ENCODE measurements at places on chromosomes 1 and 21.
A peak's percentile ranks its signal among the peaks of the same experiment; 100 is the strongest.

GRCh38 chr1:118783095-118783758 is 204.9 kb downstream of the TBX15 start:
- peak; percentile 15 for DNase-seq

- DNase-seq: no peak
Observed at GRCh38 chr1:160021376-160022074, 10.3 kb downstream of the PIGM start.

- no peak for DNase-seq
Observed at GRCh38 chr1:58659516-58659915, 40.3 kb downstream of the MYSM1 start.

DNA sequence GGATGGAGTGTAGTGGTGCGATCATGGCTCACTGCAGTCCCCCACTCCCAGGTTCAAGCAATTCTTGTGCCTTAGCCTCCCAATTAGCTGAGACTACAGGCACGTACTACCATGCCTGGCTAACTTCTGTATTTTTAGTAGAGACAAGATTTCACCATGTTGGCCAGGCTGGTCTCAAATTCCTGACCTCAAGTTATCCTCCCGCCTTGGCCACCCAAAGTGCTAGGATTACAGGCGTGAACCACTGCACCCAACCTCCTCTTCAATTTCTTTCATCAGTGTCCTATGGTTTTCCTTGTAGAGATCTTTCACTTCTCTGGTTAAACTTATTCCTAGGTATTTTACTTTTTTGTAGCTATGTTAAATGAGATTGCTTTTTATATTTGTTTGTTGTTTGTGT is 10.7 kb upstream of the MAST2 start:
- DNase-seq: no peak

DNA sequence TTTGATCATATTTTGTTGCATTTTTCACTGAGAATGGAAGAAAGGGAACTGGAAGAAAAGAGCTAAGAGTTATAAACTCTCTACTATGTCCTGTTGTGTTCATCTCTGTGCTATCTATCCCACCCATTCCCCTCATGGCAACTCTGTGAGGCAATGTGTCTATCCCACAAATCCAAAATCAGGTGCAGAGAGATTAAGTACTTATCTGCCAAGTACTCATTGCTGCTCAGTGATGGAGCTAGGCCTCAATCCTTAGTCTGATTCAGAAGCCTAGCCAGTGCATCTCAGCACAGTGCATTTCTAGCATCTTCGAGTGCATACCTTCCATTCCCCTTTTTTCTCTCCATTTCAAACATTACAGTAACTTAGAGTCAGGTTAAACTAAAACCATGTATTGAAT is 270.6 kb downstream of the TPR start:
- no peak for DNase-seq

GRCh38 chr1:26608895-26609294 is 79.3 kb downstream of the RPS6KA1 start:
- DNase-seq: no peak

- no peak for DNase-seq
Observed at GRCh38 chr1:23394181-23394580, 24.5 kb upstream of the ZNF436 start.

GRCh38 chr1:31769720-31770390 is 5.7 kb upstream of the ADGRB2 start:
- peak; percentile 75 for DNase-seq

- DNase-seq: peak; percentile 66
Observed at GRCh38 chr1:203362720-203363025, 11.8 kb upstream of the FMOD start.

DNA sequence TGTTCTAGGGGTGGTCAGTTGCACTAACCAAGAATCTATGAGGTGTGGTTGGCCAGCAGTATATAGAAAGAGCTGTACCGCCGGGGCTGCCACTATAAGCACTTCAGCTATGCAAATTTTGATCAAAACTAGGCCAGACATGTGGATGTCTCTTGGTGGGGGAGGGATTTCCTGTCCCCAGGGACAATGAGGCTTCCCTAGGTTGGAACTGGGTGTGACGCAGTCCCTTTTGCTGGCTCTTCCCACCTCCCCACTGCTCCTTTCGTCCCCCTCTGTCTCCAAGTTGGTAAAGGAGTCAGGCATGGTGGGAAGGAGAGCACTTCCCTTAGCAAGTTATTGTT is 13.6 kb downstream of the SDCCAG8 start:
- DNase-seq: no peak

DNA sequence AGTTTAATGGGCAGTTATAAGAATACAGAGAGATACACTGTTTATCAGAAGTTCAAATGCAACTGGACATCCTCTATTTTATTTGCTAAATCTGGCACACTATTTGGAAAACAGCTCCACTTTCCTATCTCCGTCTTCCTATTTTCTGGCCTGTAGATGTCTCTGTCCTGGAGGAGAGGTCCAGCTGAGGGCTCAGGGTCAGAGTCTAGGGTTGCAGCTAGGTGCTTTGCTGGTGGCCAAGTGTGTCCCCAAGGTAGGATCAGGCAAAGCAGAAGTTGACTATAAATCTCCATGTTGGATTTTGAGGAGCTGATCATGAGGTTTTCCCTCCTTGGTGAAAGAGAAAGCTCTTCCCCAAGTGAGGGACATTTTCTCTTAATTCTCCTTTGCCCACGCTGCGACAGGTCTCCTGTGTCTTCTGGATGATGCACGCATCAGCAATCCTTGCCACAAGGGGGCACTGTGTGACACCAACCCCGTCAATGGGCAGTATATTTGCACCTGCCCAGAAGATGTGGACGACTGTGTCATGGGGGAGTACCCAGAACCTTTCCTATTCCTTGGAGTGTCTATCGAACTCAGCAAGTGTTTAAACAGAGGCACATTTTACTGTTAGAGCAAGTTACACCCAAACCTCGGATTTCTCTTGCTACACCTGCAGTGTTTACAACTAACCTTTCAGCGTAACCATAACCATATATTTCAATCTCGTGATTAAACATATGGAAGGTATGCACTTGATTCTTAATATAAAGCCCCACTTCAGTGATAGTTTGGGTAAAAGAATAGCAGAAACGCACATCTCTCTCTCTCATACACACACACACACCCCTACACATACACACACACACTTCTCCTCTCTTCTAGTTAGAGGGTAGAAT is 10.2 kb downstream of the ADAM30 start:
- DNase-seq: no peak

DNA sequence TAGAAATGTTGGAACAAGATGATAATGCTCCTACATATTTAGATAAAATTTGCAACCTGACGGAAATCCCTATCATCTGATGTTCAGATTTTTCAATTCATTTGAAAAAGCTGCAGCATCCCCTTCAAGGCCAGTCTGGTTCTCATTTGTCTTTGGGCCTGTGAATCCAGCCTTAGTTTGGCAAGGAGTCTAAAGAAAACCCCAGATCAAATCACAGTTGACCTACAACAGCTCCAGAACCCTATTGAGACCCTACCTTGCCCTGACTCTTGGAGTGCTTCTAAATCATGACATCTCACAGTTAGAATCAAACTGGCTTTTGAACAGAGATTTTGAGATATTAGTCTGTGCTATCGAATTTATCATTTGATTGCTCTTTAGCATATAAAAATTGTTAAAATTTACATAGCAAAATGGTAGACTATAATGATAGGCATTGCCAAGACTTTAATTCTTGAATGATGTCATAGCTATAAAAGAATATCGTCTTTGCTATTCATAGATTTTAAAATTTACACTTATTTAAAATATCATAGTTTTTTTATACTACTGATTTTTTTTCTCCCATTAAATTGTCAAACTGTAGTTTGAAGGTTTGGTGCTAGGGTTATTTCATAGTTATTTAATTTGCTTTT is 2.2 kb downstream of the PPP2R5A start:
- no peak for DNase-seq

- no peak for DNase-seq
Observed at GRCh38 chr21:31479222-31479621, 135.2 kb upstream of the TIAM1 start.
